ENCODE measurements at places on chromosomes 5 and 9.

- no peak for DNase-seq
Measured at GRCh38 chr5:171826132-171826531, 40.5 kb downstream of the SMIM23 start.

DNA sequence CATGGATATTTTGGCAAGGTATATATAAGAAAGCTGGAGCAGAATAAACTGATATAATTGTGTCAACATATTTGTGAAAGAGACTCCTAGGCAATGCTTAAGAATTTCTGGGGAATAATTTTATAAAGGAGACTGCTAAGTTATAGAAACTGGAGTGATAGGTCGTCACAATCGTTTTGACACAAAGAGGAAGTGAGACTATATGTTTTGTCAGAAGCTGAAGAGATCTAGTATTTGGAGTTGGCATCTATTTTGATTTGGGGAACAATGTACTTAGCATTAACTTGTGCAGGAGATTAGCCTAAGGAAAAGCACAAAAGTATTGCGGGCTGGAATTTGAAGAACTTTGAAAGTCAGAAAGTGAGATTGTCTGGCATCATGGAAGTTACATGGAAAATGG lies 582.5 kb downstream of the TAF11L14 start:
- DNase-seq = no peak

GRCh38 chr9:79692857-79693571 lies 121.2 kb downstream of the TLE4 start:
- DNase-seq = no peak

DNA sequence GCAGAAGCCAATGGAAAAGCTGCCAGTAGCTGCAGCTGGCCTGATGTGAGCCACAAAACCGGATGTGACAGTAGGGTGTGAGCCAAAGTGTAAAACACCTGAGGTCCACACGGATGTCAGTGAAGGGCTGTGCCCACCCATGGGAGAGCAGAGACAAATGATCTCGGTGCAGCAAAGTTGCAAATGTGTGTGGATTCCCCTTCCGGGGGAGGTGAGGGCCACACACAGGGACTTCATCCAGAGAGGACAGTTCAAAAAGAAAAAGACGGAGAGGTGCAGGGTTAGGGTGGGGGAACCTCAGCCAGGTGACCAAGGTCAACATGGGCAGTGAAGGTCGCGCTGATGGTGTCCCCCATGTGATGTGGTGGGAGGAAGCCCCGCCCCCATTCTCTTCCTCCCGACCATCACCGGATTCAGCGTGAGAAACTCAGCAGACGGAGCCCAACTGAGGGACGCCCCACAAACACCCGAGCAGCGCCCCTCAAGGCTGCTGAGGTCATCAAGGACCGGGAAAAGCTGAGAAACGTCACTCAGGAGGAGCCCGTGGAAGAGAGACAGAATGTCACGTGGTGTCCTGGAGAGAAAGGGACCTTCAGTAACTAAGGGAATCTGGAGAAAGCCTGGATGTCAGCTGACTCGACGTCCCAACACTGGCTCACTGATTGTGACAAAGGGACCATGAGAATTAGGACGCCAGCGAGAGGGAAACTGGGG lies 11.4 kb upstream of the PTGDS start:
- DNase-seq = no peak

GRCh38 chr5:34685485-34686165 lies 29.5 kb downstream of the RAI14 start:
- DNase-seq = no peak

- no peak for DNase-seq
Measured at GRCh38 chr9:563200-563599, 278.3 kb upstream of the DMRT1 start.

Measured in T-helper 1 cell (primary cell).